ENCODE measurements at places on chromosomes 5 and 9.

- no peak for DNase-seq
Measured at GRCh38 chr5:176389135-176390123, 878 bp downstream of the HIGD2A start.

DNA sequence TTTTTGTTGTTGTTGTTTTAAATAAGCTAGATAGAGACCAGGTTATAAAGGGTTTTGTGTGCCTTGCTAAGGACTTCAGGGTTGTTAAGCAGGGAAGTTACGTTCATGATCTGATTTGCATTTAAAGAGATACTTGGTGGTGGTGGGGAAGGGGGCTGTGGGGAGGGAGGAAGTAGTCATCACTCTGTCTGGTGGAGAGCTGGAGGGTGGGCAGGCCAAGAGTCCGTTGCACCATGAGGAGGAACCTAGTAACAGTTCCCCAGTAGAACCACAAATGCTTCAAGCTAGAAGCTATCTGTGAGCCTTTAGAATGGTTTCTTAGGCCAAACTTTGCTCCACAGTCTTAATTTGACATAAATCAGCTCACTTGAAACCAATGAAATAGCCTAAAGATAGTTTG lies 18.7 kb upstream of the ROPN1L start:
- no peak for DNase-seq

DNA sequence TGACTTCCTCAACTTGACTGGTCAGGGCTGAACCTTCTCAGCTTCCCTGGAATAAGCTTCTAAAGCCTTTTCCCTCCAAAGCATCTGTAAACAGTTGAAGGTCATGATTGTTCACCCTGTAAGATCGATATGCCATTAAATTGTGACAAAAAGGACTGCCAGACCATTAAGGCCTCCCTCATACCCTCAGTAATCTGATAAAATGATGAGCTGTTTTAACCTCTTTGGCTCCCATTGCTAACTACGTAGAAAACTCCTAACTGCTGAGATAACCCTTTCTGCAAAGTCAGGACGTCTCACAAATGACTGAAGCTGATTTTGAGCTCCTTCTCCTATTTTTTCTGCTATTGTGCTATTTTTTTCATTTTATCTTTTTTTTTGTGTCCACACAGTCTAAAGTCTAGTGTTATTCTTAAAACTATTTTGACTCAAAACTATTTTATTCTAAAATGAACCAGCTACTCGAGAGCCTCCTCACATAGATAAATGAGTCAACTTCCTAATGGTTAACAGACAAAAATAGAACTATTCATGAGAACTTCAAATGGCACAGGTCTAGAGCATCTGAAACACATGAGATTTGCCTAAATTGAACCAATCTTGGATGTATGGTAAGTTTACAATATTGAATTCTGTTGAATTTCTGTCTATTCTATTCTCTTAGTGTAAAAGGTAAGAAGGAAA lies 395.6 kb upstream of the TLE4 start:
- no peak for DNase-seq

DNA sequence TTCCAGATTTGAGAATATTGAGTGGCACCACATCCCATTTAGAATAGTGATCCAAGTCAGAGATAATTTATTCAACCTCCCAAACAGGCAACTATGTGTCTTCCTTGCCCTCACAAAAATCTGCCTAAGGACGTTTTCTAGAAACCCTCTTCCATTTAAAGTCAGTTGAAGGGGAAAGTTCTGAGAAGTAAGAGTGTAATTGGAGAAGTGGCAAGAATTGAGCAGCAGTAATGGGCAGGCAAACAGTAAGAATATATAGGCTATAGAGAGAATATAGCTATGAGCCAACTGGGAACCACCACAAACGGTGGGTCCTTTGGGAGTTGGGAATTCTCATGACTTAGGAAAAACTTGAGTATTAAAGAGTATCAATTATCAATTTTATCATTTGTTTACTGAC lies 31.1 kb upstream of the CETN3 start:
- DNase-seq: no peak

DNA sequence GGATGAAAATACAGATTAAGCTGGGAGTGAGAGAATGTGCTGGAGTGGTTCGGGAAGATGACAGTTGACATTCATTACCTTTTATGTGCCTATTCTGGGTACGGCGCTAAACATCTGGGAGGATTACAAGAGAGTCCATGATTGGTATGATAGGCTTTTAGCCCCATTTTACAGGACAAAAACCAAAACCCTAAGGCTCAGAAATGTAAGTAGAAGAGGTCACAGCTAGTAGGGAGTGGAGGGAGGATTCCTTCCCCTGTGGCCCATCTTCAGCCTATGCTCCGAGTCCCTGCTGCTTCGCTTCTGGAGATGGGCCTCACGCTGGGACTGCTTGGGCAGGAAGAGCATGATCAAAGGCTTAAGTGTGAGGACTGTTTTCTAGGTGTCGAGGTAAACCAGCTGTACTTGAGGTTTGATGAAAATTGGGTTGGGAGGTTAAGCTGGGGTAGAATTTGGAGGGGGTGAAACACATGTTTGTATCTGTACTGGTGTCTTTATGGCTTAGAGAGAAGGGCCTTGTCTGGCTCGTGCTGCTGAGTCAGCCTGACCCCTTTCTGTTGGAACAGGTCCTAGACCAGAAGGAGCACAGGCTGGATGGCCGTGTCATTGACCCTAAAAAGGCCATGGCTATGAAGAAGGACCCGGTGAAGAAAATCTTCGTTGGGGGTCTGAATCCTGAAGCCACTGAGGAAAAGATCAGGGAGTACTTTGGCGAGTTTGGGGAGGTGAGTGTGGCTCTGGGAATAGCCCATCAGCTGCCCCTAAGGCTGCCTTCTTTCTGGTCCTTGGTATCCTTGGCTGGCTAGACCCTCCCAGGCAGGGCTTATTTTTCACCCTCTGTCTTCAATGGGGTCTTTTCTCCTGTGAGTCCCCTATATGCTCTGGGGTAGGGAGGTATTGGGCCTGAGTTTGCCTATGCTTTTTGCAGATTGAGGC lies 2.1 kb downstream of the HNRNPAB start:
- no peak for DNase-seq

GRCh38 chr5:140568443-140569063 lies 3.9 kb downstream of the SLC35A4 start:
- DNase-seq: no peak

GRCh38 chr9:73824671-73825070 lies 672.5 kb upstream of the RORB start:
- no peak for DNase-seq

- DNase-seq: no peak
Measured at GRCh38 chr5:143328589-143329220, 74.8 kb downstream of the NR3C1 start.

- no peak for DNase-seq
Measured at GRCh38 chr5:56112526-56113121, 117.9 kb upstream of the IL6ST start.

GRCh38 chr9:6247266-6247665 lies 31.7 kb downstream of the IL33 start:
- no peak for DNase-seq

- no peak for DNase-seq
Measured at GRCh38 chr9:68778635-68779034, 73.6 kb downstream of the PIP5K1B start.

- no peak for DNase-seq
Measured at GRCh38 chr5:89036704-89037489, 153.9 kb upstream of the MEF2C start.

DNA sequence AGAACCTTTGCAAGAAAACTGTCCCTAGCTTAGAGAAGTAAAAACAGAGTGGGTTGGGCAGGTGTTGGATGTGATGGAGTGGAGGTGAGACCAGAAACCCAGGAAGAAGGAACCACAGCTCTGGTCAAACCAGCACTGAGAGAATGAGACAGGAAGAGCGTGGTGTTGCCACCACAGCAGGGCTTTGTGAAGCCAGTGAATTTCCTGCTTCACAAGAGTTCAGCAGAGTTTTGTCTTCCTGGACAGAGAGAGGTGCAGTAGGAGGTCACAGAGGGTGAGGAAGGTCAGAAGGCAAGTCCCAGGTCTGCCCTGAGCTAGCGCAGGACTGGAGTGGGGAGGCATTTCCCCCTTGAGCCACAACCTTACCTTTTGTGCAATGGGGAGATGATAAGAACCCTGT lies 2306.2 kb upstream of the ACO1 start:
- DNase-seq: no peak

GRCh38 chr9:88733651-88734421 lies 198.9 kb downstream of the NXNL2 start:
- DNase-seq: no peak

DNA sequence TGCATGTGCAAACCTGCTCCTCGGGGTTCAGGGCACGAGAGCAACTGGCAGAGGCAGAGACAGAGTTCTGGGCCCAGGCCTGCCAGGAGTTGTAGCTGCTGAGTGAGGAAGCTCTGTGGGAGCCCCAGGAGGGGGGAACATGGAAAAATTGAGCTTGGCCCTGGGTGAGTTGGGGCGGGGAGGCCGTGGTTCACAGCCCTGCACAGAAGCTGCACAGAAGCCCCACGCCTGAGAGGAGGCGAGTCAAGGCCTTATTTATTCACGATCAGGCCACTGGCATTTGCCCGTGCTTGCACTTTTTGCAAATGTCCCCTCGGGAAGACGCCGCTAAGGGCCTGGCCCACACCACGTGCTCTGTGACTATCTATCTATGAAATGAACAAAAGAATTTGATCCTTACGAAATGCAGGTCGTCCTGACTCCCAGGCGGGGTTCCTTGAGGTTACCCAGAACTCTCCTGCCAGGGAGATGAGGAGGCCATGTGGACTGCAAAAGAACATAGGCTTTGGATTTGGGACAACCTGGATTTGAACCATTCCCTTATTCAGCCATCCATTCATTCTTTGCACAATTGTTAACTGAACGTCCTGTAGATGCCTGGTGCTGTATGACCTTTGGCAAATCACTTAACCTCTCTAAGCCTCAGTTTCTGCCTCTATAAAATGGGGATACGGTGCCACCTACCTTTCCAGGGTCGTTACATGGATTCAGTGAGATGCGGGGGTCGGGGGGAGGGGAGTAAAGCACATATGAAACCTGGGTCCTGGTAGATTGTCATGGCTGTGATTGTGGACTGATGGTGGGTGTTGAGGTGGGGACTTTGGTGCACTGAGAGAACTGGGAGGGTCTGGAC lies 17.9 kb downstream of the COL27A1 start:
- no peak for DNase-seq

- DNase-seq: no peak
Measured at GRCh38 chr9:127451608-127451857, 223 bp downstream of the LRSAM1 start.

GRCh38 chr9:71079451-71079850 lies 42.0 kb downstream of the TRPM3 start:
- no peak for DNase-seq

DNA sequence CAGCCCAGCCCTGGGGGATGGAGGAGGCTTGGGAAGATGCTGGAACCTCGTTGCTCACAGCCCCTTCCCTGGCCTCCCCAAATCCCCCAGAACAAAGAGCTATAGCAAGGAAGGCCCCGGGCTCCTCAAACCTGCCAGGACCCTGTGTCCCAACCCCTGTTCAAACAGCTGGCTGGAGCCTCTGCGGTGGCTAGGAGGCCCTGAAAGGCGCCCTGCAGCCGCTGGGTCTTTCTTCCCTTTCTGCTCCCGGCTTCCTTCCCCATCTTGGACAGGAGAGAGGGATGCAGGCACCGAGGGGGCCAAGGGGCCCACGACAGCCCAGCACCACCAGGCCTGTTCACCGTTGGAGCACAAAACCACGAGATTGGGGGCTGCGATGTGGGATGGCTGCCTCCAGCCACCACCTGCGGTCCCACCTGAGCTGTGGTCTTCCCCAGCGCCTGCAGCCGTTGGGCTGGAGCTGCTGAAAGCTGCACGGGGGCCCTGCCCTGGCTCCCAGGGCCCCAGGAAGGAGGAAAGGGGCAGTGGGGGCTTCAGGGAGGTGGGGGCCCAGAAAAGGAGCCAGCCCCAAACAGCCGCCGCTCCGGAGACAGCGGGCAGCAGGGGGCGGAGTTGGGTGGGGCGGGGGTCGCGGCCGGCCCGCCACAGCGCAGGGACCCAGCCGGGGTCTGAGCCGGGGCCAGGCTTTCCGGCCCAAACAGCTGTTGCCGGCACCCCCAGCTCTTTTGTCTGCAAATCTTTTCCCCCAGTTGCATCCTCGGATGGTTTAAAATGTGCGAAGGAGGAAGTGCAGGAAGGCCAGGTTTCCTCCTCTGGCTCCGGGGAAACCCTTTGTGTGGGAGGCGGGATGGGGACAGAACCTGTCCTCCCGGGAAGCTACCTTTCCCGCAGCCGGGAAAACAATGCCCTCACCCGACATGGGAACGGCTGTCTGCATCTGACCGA lies 16.1 kb downstream of the NOTCH1 start:
- DNase-seq: no peak

DNA sequence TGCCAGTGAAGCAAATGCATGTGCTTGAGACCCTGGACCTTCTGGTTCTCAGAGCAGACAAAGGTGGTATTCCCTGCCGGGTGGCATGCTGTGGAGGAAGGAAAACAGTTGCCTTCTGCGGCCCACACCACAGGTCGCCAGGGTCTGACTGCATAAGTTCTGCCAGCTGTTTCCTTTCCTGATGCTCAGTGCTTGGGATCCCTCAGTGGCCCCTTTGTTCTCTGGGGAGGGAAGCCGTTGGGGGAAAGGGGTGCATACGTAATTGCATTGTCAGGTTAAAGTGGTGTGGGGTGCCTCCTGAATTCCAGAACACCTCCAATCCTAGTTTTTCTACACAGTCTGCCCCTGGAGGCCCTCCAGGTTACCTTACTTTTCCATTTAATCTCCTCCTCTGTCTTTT lies 43.1 kb upstream of the SLC2A8 start:
- no peak for DNase-seq

DNA sequence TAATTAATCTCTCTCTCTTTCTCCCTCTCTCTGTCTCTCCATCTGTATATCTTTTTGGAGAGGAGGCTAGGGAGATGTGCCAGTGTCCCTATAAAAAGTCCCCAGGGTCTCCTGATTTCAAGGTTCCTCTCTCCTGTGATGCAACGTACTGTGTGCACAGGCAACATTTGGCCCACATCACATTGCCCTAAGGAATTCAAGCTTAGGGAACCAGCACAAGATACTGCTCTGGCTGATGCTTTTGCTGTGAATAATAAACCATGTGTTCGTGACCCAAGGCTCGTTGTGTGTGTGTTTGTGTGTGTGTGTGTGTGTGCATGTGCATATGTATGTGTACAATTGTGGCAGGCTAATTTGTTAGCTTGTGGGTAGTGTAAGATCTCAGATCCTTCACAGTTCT lies 9.7 kb downstream of the SPATA9 start:
- DNase-seq: no peak

- DNase-seq: no peak
Measured at GRCh38 chr9:122366074-122366660, 4.7 kb upstream of the PTGS1 start.

GRCh38 chr5:39394946-39395345 lies 29.8 kb downstream of the DAB2 start:
- no peak for DNase-seq

GRCh38 chr5:122484103-122484502 lies 172.1 kb downstream of the SNCAIP start:
- no peak for DNase-seq

DNA sequence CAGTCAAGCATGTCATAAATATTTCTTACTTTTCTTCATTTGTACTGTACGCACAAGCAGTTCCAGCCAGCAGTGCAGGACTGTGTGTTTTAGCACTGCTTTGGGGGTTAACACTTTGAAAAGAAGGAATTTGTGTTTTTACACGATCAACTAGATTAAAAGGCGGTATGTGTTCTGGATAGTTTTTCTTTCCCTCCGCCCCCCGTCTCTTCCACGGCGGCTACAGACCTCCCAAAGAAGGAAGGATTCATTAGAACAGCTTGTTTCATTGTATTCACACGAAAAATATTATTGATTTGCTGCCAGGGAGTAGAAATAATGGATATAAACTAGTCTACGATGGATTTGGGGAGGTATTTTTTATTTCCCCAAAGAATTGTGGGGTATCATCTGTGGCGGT lies 336.8 kb upstream of the RFX3 start:
- no peak for DNase-seq

Measured in NCI-H1930 (cell line).